ENCODE measurements at places on chromosomes 6 and 20. TPM values are rescaled to one million over a fixed set of nuclear protein-coding genes. Genes with fewer than 3 reads are reported as not detected.

GTPBP2 gene
- total RNA-seq = 60.3 TPM

- DNase-seq = no peak
Measured at GRCh38 chr6:1438471-1438881, 49.1 kb downstream of the FOXF2 start.

DNA sequence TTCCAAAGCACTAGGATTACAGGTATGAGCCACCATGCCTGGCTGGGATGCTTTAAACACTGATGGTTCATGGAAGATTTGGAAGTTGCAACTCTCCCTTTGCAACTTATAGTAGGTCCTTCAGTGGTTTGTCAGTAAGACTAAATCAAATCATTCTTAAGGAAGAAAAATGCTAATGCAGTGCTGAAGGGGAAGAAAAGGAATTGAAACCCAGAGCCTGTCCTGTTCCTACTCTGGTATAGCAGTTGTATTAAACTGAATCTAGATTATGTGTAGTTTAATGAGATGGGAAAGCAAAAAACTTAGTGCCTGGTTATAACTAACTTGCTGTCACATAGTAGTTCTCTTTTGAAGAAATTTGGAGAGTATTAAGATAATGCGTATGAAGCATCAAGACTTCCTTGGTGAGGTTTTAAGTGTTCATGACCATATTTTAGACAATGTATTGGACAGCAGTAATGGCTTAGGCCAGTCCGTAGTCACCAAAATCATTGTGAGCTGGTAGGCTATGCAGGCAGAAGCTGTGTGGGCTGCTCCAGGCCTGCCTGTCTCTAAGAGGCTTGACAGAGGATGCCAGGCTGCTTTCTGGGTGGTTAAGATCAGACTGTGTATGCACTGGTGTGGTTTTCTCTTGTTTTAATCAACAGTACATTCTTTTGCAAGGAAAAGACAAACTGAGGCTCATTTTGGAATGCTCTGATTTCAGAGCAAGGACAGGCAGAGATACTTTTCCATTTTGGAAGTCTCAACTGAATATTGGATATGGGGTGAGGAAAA, 14.0 kb downstream of the PAQR8 start:
- DNase-seq = no peak

LTA gene
- not detected for total RNA-seq

GABRR1 gene
- 1.8 TPM for total RNA-seq

C6orf58 gene
- total RNA-seq = not detected

DNA sequence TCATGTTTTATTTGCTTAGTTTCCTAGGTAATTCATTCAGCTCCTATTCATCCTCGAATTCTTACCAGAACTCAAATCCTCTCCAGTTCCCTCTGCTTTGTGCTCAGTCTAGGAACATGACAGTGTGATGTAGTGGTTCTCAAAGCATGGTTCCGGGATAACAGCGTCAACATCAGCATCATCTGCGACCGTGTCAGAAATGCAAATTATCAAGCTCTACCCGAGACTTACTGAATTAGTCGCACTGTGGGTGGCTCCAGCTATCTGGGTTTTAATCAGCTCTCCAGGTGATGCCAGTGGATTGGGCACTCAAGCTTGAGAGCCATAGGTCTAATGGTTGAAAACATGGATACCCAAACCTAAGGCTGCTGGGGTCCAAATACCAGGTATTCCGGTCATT, 7.7 kb upstream of the STK35 start:
- DNase-seq = no peak

CLDN20 gene
- not detected for total RNA-seq

GRCh38 chr6:28218312-28219248, 6.5 kb upstream of the ZSCAN9 start:
- peak; percentile 93 for DNase-seq

FAM184A gene
- total RNA-seq = 3.8 TPM

DNA sequence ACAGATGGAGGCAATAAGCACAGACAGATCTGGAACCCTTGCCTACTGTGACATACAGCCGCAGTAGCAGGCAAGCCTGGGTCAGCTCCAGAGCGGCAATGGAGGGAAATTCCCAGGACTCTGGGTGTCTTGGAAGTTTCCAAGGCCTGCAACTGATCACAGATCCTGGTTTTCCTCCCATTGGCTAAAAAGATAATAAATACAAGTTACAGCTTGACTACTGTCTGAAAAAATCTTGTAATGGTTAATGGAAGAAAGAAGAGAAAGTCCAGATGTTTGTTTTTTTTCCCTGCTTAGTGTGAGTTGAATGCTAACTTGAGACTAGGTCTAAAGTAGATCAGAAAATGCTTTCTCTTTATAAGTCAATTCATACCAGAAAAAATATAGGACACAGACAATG, 307.6 kb downstream of the ALDH8A1 start:
- no peak for DNase-seq

GRCh38 chr20:1119128-1119505, 715 bp downstream of the PSMF1 start:
- DNase-seq = no peak

- no peak for DNase-seq
Measured at GRCh38 chr6:126537061-126537816, 197.3 kb downstream of the CENPW start.

DNA sequence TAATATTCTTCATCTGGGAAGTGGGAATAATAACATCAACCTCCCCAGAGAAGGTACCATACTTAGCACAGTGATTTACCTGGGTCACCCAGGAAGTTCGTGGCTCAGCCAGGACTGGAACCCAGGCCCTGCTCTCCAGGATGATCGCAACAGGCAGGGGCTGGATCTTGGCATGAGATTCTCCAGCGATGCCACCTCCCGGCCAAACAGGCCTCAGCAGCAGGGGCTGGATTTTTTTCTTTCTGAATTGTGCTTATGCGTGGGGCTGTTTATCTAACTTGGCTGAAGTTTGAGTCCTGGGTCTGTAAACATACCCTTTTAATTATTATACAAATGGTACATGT, 129.5 kb upstream of the PTPN1 start:
- DNase-seq = no peak

GRCh38 chr6:13941902-13942301, 17.1 kb downstream of the RNF182 start:
- no peak for DNase-seq

- DNase-seq = no peak
Measured at GRCh38 chr6:89140347-89141156, 5.3 kb upstream of the PM20D2 start.

GRCh38 chr20:63079971-63080370, 73.2 kb upstream of the BHLHE23 start:
- peak; percentile 14 for DNase-seq

MATN4 gene
- total RNA-seq = 0.69 TPM

DNA sequence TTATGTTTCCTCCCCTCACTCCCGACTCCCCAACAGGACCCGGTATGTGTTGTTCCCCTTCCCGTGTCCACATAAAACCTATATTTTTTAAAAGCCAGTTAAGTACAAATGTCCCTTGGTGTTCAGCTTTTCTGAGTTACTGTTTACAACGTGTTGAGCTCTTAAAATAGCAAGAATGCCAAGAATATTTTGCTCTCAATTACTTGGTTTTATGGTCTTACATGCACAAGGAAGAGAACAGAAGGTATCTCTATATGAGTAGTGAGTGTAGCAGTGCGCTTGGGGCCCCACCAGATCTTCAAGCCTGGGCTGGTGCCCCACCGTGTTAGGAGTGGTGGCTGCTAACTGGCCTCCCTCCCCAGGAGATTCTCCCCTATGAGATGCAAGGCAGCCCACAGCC, 75.3 kb downstream of the RIN2 start:
- no peak for DNase-seq

DNA sequence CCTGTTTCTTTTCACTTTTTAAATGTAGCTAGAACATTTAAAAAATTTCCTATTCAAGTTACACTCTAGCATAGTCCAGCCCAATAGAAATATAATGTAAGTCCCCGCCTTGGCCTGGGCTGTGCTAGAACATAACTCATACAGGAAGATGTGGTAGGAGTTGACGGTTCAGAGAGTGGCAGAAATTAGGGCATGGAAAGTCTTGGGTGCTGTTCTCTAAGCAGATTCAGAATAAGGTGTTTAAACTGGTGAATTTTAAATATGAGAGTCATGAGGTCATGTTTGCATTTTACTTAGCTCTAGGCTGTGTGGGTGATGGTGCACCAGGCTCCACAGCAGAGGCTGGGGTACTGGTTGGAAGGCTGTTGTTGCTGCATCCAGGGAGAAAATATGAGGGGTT, 256.5 kb downstream of the FARS2 start:
- DNase-seq = no peak

CLPSL2 gene
- total RNA-seq = not detected

GRCh38 chr6:113786168-113786567, 71.0 kb upstream of the MARCKS start:
- no peak for DNase-seq

GRCh38 chr20:42901689-42902440, 287.8 kb downstream of the PTPRT start:
- DNase-seq = no peak

SLC52A3 gene
- total RNA-seq = 0.69 TPM

RIN2 gene
- 128 TPM for total RNA-seq

- DNase-seq = no peak
Measured at GRCh38 chr6:37906121-37906520, 86.6 kb downstream of the ZFAND3 start.

DNA sequence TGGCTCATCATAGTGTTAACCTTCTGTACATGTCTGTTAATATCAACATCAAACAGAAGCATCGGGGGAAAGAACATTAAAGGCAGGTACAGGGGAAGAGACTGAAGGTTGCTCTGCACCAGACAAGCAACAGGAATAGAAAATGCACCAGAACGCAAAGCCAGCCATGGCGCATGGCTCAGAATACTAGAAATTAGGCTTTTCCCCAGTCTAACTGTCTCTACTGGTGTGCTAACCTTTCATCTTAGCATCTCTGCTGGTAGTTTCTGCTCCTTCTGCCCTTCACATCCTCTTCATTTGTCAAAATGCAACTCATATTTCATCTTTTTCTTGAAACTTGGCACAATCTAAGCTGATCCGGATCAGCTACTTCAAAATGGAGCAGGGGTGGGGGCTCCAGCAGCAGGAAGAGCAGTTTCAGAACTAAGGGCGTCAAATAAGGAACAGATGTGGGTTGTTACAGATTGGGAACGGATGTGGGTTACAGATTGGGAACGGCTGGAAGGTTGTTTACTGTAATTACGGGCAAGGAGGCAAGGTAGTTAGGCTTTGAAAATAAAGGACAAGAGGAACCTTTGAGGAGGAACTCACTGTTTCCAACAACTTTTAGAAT, 13.1 kb upstream of the RNASET2 start:
- no peak for DNase-seq

DNA sequence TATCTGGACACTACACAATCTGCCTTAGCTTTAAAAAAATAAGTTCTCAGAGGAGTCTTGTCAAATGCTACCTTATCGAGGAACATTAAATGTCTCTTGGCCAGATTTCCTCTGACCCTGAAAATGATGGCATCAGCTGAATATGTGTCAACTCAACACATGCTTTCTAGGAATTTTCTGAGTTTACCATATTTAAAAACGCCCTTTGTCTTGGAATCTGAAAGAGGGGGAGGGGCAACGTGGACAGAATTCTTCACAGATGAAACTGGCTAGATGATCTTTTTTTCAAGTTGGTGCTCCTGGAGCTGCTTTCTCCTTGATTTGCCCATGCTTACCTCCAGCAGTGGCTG, 5.1 kb downstream of the SOX4 start:
- no peak for DNase-seq

OPN5 gene
- not detected for total RNA-seq

MTHFD1L gene
- total RNA-seq = 65.8 TPM

IRAK1BP1 gene
- total RNA-seq = 3.3 TPM

DNA sequence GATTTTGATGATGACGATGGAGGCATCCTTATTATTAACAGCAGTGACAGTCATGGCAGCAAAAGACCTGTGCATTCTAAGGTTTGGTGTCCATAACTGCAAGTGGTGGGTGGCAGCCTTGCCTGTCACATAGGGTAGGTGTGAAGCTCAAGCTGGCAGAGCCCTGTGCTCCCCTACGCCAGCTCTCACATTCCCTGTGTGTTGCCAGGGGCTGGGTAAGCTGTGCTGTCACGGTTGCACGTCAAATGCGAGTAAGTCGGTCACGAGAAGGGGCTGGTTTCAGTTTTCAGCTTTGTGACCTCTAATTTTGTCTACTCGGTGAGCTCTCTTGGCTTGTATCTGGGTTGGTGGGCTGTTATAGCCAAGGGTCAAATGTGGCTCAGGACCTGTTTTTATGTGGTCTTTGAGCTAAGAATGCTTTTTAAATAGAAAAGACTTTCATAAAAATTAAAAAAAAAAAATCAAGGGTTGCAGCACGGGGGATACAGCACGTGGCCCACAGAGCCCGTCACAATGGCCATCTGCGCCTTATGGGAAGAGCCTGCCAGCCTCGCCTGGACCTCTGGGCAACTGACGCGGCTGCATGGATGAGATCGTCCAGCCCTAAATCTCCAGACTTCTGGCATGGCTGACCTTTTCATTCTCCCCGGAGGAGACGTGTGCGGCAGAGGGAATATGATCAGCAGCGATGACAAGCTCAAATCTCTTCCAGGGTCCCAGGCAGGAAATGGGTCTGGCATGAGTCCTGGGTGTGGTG, 148.5 kb downstream of the PHACTR3 start:
- no peak for DNase-seq
